Mesendoderm (in vitro differentiated cells): ENCODE measurements at places on chromosomes 11 and 22.

DNA sequence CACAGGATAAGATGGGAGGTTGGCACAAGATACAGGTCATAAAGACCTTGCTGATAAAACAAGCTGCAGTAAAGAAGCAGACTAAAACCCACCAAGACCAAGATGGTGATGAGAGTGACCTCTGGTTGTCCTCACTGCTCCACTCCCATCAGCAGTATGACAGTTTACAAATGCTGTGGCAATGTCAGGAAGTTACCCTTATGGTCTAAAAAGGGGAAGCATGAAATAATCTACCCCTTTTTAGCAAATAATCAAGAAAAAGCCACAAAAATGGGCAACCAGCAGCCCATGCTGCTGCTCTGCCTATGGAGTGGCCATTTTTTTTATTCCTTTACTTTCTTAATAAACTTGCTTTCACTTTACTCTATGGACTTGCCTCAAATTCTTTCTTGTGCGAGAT lies 8.7 kb upstream of the PIWIL4 start:
- no peak for DNase-seq

DNA sequence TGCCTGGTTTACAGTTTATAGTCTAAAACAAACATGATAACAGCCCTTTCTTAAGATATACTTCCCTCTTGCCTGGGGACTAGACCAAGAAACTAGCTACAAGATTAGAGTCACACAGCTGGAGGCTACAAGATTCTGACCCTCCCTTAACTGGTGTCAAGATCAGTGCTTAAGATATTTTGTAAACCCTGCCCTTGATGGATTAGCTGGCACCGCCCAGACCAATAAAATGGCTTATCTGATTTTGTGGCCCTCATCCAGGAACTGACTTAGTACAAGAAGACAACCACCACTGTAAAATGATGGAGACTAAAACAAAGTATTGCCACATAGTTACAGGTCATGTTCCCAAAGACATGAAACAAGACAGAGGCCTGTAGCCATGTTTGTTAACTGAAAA lies 53.4 kb downstream of the FAM181B start:
- DNase-seq = peak; percentile 65

DNA sequence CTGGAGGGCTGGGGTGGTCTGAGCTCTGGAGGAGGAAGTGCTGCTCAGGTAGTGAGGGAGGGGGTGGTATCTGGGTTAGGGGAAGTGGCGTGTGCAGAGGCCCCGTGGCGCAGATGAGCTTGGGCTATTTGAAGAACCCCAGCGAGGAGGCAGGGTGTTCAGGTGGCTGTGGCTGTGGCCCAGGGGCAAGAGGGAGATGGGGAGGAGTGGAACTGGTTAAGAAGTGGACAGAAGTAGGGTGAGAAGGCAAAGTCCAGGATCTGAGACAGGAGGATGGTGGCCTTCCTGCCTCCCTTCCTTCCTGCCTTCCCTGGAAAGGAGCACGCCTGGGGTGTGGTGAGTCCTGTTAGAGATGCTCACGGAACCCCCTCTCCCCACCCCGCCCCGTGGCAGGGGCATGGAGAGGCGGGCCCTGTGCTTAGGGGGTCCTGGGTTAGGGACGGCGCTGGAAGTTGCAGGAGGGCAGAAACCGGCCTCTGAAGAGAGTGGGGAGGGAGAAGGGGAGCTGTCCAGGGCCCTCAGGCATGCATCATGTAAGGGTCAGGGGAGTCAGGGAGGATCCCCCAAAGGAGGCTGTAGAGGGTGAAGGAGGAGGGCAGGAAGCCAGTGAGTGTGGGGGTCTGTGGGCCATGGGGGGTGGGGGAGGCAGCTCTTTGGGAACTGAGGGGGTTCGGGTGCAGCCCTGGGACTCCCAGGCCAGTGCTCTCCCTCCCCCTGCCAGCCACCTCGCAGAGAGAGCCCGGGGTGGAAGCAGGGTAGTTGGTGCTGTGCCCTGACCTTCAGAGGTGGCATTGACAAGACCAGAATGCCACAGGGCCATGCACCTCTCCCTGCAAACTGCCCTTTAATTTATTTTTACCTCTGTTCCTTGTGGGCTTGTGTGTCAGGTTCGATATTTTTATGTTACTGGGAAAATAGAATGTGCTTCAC lies 63.7 kb upstream of the PARVG start:
- no peak for DNase-seq

- DNase-seq = no peak
Observed at GRCh38 chr11:118304227-118304567, 333 bp upstream of the CD3E start.

DNA sequence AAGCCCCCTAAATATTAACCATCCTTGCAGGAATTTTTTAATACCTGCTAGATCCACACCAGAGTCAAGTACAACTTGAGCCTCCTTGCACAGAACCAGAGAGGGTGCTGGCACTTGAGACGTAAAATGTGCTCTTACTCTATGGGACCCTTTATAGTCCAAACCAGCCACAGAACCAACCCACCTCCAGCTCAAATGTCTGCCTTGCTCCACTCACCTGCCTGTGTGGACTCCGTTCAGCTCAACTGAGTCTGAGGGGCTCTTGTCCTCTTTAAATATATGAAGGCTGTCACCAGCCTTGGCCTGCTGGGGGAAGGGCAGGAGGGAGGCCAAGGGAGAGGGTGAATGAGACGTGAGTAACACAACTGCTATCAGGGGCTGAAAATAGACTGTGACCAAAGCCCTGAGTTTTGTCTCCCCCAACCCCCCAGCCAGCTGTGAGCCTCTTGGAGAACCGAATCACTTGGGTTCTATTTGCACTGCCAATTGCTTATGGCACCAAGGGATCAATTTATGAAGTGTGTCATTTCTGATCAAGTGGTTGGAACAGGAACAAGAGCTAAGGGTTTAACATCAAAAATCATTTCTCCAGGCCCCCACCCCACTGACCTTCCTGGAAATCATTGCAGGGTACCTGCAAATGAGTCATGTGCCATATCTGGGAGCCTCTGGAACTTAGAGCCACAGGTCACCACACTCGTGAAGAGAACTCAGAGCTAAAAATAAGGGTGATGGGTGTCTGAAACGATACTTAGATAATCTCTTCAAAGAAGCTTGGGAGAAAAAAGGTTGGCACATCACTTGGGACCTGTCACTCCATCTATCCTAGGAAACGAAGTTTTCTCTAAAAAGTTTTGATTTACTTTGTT lies at the start of gene CSRP3:
Gene CSRP3, minus strand, starts transcription at position 247 of the 869 bp plus-strand sequence. CDS start 9,535 bp downstream, outside the sequence.
- DNase-seq = no peak
